ENCODE measurements at places on chromosomes 2 and 18.

GRCh38 chr2:3171564-3172264 is 205.9 kb downstream of the EIPR1 start:
- no peak for DNase-seq

- peak; percentile 62 for DNase-seq
Measured at GRCh38 chr2:56183643-56184499, at the start of gene CCDC85A. TSS of gene CCDC85A (plus strand) at chr2:56183990. CDS start at chr2:56184625, 635 bp downstream.

GRCh38 chr18:52715421-52715820 is 375.4 kb downstream of the DCC start:
- no peak for DNase-seq

- no peak for DNase-seq
Measured at GRCh38 chr2:234178330-234179030, 128.0 kb downstream of the SPP2 start.

DNA sequence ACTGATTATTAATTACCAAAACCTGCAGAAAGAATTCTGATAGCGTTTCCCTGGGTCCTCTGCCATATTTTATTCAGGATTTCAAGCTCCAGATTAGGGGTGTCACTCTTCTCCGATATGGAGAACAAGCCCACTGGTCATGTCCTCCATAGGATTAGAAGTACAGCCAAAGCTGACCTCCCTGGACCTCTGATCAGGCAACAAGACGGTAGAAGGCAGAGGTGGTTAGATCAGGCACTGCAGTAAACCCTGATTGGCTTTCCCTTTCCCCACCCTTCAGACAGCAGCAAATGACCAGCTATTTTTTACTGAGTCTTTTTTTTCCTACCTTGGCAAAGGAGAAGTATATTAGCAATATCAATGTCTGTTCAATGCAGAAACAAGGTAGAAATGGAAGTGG is 37.7 kb downstream of the SPC25 start:
- DNase-seq, result no peak

DNA sequence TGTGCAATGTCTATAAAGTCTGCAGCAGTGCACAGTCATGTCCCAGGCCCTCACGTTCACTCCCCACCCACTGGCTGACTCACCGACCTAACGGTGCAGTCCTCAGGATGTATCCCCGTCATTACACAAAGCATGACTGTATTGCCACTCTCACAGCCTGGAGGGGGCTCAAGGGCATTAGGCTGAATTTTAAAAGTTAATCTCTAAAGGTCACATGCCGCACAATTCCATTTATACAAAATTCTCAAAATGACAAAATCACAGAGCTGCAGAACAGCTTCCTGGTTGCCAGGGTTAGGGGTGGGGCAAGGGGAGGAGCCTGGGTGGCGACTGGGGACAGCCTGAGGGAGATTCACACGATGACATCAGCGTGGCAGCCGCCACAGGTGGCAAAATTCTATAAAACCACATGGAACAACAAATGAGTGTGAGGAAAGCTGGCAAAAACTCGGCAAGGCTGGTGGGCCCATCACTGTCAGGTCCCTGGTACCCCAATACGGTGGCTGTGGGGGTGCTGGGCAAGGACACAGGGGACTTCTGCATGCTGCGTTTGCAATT is 97.6 kb downstream of the NDUFA10 start:
- DNase-seq, result peak; percentile 46

DNA sequence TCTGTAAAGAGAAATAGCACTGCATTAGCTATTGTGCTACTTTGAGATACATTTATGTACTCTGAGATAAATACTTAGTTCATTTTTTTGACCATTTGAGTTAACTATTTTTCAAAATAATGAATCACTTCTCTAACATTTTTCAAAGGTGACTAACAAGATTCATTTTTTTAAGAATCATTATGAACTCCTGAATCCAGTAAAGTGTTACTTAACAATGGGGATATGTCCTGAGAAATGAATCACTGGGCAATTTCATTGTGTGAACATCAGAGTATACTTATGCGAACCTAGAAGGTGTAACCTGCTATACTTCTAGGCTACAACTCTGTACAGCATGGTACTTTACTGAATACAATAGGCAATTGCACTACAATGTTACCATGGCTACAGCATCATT is 355.8 kb downstream of the ARL6IP6 start:
- no peak for DNase-seq

- DNase-seq, result no peak
Measured at GRCh38 chr2:172098650-172099471, 3.8 kb downstream of the DLX2 start.

DNA sequence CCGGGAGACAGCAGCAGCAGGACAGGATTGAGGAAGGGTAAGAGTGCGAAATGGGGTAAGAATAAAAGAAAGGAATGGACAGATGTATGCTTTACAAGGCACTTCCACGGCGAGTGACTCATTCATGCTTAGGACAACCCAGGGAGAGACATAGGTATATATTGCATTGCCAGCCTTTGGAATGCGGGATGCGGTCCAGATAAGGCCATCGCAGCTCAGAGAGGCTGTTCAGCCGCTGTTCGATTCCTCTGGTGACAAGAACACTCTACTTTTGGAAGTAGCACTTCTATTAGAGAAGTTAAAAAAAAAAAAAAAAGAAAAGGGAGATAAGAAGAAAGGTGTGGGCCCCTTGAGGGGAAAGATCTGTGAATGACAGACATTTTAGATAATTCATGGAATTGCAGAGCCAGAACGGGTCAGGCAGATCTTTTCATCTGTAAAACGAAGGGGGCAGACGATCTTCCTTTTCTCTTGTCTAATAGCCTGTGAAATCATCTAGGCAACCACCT is 819 bp upstream of the NCOA1 start:
- no peak for DNase-seq

- DNase-seq, result no peak
Measured at GRCh38 chr2:88396209-88396608, 56.3 kb downstream of the FOXI3 start.

GRCh38 chr18:55001394-55002024 is 42.2 kb upstream of the CCDC68 start:
- DNase-seq, result no peak

DNA sequence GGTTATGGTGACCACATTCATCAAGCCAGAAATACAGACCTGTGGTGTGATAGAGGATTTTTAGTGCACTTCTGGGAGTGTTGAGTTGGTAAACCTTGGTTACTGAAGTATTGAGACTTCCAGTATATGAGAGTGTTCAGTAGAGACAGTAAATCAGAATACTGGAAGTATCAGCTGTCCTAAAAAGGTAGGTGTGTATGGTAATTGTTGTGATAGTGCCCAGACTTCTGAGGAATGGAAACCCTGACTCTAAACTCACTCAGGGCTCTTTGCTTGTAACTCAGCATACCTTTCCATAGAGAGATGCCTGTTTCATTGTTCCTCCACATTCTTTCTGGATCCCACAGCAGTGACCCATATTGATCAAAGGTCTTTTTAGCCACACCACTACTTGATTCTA is 217.1 kb downstream of the SETBP1 start:
- DNase-seq, result no peak

- DNase-seq, result no peak
Measured at GRCh38 chr18:51107082-51107481, 77.1 kb downstream of the SMAD4 start.

GRCh38 chr2:151902829-151903228 is 74.6 kb upstream of the ARL5A start:
- DNase-seq, result no peak

DNA sequence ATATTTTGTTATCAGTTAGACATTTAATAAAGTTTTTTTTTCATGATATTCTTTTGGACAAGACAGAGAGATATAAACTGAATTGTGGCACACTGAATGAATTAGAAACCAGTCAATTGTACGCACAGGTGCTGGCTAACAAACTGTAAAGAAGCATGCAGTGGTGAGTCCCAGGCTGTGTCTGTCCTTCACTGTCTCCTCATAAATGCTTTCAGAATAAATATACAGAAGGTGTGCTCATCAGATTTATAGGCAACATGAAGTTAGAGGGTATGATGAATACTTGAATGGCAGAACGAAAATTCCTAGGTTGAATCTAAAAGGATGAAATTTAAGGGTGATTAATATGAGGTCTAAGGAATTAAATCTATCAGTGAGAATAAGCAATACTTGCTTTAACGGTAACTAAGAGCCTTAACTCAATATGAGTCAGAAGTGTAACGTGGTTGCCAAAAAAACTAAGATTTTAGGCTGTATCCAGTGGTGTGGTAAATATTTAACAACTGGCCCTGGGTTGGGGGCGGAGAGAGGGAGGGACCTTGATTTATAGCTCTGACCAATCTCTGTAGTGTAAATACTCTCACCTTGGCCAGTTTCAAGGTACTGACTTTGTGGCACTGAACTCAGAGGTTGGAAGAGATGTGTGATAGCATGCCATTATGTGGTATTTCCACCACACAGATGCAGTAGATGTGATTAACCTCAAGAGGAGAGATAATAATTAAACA is 41.9 kb upstream of the AAK1 start:
- DNase-seq, result no peak

DNA sequence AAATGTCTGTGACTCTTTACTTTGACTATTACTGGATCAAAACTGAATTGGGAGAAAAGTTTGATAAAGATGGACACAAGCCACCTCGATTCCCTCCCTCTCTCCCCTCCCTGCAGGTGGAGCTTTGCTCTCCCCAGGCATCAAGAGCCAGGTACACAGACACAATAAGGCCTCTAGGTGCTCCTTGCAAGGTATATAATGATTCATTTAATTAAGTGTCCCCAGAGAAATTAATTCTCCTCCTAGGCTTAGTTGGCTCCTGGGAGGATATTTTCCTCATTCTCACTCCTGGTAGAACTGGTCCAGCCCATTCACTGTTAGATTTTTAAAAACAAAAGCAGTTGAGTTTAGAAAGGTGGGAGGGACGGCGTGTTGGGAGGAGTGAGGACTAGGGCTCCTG is 352.4 kb upstream of the SMIM21 start:
- DNase-seq, result no peak

GRCh38 chr2:2166881-2167280 is 164.2 kb downstream of the MYT1L start:
- no peak for DNase-seq

DNA sequence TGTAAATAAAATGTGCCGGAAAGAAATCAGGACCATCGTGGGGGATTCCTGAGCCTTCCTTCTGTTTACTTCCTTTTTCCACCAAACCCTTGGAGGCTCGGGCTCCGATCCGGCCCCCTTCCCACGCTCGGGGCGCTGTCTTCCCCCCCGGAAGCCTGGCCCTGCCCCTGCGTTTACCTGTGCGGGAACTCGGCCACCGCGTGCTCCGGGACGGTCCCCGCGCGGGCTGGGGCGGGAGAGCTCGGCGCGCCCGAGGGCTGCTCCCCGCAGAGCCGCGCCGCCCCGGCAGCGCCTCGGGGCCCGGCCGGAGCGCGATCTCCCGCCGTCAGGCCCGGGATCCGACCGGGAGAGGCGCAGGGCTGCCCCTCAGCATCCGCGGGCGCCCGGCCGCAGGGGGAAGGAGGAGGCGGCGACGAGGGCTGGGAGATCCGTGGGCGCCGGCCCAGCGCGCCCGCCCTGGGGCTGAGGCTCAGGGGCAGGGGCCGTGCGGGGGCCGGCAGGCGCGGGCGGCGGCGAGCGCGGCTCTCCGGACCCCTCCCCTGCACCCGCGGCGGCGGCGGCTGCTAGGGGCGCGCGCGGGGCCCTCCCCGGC is 435 bp downstream of the ADCY3 start:
- DNase-seq, result peak; percentile 39

- peak; percentile 4 for DNase-seq
Measured at GRCh38 chr2:199704358-199705238, 146.4 kb downstream of the FTCDNL1 start.

DNA sequence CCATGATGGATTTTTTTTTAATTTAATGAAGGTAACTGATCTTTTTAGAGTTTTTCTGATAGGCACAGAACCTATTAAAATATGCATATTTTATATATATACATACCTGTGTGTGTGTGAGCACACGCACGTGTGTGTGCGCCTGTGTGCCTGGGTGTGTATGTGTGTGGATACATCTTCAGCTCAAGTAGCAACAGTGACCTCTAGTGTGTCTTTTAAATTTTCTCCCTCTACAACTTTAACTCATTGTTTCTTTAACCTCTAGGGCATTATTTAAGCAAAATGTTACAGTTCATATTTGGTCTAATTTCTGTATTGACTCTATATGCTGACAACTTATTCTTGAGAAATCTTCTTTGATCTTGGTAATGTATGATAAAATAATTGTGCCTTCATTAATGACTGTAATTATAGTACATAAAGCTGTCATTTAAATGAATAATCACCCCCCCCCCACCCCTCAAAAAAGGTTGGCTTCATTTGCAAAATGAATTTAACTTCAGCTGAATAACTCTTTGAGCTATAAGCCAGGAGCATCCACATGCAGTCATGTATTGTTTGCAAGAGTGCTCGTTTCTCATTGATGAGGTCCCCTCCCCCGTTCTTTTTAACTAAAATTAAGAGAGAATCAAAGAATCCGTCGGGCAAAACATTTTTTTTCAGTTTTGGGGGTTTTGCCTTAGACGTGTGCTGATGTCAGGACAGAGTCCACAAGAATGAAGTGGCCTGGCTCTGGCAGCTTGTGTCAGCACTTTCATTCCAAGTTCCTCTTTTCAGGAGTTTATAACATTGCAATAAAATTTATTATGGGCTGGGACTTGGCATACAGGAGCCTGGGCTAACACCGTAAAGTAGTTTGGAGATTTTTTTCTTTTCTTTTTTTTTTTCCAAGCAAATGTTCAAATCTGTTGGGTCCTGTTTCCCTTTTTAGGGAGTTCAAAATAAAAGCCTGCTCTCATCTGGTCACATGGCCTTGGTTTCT is 80.0 kb downstream of the ETAA1 start:
- no peak for DNase-seq

- no peak for DNase-seq
Measured at GRCh38 chr2:233080836-233081229, 20.7 kb downstream of the INPP5D start.

GRCh38 chr2:65453916-65454315 is 21.5 kb upstream of the SPRED2 start:
- no peak for DNase-seq

DNA sequence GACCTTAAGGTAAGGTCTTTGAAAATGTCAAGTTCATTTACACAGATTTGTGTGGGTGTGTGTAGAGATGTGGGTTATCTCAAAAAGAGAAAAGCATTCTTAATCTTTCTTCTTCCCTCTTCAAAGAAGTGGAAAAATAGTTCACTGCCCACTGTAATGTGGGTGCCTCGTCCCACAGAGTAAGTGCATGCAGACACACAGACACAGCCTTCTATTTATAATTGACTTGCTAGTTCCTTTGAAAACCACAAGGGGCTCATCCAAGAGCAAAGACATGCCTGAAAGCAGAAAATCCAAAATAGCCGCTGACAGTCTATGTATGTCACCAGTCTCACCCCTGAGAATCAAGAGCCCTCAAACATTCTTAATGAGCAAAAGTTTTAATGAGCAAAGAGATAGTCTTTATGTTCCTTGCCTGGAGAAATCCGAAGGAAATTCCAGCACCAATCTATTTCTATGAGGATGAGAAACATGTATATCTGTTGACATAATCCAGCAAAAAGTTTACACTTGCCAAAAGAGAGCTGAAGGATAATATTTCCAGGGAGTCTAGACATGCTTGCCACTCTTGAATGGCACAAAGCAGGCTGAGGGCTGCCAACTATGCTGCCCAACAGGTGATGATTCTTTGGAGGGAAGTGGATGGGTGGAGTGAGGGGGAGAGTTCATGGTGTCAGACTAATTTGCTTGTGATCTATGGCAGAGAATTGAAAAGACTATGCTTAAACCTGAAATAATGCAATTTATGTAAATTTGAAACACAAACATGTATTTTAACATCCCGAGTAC is 93.9 kb downstream of the ACVR1 start:
- DNase-seq, result no peak
